Stimulated activated CD4-positive, alpha-beta T cell treated with anti-CD3 and anti-CD28 coated beads, Interleukin-15, amount 100 ng/mL, for 1 hour (primary cell): ENCODE measurements at places on chromosomes 13 and 19.

DNA sequence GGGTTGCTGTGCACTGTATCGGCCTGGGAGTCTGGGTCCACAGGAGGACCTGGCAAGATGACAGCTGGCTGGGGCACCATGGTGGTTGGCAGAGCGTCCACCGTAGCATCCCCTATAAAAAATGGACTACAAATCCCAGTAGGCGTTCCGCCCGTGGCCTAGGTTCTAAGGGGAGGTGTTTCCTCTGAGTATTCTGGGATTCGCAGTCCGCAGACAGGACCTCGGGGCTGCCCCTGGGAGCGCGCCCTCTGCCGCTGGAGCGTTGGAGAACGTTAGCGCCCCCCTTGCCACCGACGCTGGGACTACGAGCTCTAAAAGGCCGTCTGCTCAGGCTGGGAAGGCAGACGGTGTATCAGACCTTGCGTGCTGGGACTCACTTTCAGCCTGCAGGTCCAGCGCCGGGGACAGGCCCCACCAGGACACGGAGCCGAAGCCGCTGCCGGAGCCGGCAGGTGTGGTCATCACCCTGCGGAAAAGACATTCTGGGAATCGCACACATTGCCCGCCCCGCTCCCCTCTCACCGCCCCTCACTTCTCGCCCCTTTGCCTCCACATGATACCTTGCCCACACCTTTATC, 372 bp downstream of the DNAAF3 start:
- DNase-seq: no peak

- DNase-seq: no peak
These were observed 459.8 kb downstream of the FGF14 start for GRCh38 chr13:101942038-101942437.

GRCh38 chr13:97975280-97975847, 21.9 kb downstream of the IPO5 start:
- DNase-seq: no peak

GRCh38 chr13:61927648-61928047, 512.0 kb upstream of the PCDH20 start:
- no peak for DNase-seq

DNA sequence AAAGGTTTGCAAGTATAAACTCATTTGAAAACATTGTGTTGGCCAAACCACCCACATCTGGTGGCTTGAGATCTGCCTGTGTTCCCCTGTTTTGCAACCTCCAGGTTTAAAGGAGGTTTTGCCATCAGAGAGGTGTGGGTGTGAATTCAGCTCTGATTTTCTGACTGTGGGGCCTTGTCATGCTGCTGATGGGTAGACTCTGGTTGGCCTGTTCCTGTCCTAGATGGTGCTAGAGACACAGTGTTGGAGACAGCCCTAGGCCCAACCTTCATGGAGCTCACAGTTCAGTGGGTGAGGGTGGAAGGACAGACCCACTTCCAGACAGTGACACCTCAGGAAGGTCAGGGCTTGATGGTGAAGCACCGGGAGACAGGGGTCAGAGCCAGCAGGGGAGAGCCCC, 7.5 kb downstream of the RAB4B start:
- no peak for DNase-seq

- no peak for DNase-seq
These were observed 686.7 kb downstream of the DIAPH3 start for GRCh38 chr13:59477011-59477410.

GRCh38 chr13:30690282-30691188, 44.8 kb upstream of the ALOX5AP start:
- DNase-seq: no peak

DNA sequence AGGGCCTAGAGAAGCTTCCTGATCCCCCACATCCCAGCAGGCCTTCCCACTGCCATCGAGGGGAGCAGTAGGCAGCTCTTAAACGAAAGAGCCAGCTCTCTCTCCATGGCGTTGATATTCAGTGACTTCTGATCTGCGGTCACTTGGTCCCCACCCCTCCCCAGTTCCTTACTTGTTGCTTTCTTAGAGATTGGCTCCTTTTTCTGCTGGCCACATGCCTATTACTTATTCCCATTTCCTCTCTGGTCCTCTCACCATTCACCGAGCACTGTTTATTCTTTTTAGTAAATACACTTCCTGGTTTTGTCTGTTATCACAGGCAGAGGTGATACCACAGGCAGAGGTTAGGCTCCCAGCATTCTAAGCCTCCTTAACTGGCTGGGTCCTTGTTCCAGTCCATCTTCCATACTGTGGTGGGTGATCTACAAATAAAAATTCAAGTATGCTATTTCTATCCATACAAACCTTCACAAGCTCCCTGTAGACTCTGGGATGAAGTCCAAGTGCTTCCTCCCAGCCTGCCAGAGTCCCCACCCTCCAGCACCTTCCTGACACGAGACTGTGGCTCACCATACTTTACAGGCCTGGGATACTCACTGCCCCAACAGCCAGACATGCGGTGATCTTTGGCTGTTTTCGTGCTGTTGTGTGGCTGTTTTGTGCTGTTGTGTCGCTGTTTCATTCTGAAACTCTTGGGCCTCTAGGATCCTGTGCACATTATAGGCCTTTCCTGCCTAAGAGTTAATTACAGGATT, 315.9 kb downstream of the ATP8A2 start:
- no peak for DNase-seq

DNA sequence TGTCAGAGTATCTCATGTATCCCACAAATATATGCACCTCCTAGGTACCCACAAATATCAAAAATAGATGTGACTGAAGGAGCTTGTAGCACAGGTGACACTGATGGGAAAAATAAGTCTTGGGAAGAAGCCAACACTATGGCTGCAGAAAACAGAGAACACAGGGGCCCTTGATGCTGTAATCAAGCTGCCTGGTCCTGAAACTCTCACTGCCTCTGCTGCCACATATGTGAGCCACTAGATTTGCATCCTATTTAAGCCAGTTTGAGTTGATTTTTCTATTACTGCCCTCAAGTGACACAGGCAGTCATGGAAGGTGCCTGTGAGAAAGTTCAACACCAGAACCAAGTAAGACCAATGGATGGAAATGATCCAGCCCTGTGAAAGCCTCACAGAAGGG, 720.8 kb downstream of the UQCRFS1 start:
- DNase-seq: no peak

DNA sequence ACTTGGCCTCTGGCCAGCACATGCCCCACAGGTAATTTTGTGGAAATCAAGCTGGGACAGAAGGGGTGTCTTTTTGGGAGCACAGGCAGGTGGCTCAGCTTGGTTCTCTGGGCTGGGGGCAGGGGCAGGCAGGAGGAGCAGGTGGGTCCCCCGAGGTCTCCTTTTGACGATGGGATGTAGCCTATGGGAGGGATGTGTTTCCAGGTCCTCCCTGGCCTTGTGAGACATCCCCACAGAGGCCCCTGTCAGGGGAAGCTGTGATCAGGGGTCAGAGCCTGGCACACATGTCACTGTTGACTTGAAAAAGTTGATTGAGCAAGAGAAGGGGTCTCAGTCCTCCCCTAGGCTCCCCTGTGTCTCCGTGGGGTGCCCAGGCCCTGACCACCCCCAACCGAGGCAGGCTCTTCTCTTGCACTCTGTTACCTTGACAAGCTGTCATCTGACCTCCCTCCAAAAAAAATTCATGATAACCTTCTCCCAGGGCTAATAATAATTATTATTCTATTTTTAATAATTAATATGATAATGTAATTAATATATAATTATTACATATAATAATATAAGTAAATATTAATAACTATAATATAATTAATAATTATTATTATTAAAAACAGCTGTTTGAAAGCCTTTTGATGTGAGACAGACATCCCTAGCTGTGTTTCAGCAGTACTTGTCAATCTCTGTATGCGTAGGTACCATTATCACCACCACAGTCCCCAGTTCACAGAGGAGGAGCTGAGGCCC, 116.2 kb downstream of the ZDHHC20 start:
- DNase-seq: no peak

- DNase-seq: no peak
These were observed 245.1 kb downstream of the KCTD12 start for GRCh38 chr13:76641056-76641455.

DNA sequence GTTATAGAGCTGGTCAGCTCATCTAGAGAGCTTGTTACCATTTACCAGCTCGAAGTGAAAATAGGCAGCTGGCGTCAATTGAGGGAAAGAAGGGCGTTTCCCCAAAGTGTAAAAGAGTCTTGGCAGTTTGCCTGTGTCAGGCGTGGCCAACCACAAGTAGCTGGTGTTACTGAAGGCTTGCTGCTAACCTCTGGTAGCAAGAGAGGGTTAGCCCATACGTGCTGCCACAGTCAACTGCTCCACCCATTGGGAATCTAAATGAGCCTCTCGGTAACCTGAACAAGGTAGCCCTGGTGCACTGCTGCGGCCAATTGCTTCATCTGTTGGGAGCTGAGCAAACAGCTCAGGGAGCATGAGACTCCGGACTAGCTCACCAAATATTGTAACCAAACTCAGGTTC, 314.9 kb upstream of the SLITRK5 start:
- no peak for DNase-seq

- no peak for DNase-seq
These were observed at the start of gene CEACAM5 for GRCh38 chr19:41708481-41708880. Gene CEACAM5 (plus strand): TSS chr19:41708626. CDS start chr19:41708732, 106 bp downstream.

DNA sequence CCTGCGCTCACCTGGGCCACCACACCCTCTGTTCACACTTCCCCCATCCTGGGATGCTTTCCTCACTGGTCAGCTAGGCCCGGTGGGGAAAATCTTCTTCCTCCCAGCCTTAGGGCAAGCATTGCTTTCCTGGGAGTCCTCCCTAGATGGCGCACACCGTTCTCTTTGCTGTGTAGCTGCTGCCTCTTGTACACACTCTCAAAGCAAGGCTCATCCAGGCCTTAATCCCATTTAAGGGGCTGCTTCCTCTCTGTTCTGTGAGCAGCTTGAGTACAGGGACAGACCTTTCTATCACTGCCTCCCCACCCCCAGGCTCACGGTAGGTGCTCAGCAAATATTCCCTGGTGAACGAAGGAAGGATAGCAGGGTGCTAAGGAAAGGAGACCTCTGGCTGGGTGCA, 11.1 kb downstream of the SLC7A10 start:
- no peak for DNase-seq

DNA sequence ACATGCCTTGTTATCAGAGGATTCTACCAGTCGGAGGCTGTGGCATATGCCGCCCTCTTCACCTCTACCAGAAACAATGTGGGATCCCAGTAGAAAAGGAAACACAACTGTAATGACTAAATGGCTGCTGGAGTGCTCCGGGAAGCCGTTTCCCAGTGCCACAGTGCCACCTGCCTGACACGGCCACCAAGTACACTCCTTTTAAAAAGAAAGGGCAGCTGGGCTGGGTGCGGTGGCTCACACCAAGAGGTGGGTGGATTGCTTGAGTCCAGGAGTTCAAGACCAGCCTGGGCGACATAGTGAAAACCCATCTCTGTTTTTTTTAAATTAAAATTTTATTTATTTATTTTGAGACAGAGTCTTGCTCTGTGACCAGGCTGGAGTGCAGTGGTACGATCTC, 67.3 kb downstream of the TRPM4 start:
- no peak for DNase-seq

GRCh38 chr13:43749503-43749902, 37.3 kb downstream of the ENOX1 start:
- no peak for DNase-seq

DNA sequence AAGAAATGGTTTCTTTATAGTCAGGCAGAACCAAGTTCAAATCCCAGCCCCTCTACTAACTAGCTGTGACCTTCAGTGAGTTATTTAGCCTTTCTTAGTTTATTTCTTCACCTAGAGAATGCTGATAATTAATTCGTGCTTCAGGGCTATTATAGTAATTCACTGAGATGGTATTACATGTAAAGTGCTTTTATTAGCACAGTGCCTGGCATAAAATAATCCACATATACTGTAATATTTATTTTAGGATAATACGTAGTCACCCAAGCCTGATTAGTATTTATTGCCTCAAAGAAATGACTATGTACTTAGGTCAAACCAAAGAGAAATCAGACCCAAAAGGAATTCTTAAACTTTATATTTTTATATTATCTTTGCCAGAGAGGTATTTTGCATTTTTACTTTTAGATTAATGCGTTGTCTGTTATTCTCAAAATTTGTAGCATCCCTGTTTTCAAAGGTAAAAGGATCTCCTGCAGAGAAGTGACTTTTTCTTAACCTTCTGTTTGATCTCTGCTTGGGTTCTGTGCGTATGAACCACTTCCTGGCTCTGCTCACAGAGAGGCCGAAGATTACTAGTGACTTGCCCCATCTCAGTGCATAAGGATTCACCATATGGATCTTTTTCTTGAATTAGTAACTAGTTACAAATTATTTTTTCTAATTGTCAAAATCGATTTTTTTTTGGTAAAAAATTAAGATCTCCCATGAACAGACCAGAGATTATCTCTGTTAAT, 19.7 kb downstream of the UBAC2 start:
- no peak for DNase-seq

DNA sequence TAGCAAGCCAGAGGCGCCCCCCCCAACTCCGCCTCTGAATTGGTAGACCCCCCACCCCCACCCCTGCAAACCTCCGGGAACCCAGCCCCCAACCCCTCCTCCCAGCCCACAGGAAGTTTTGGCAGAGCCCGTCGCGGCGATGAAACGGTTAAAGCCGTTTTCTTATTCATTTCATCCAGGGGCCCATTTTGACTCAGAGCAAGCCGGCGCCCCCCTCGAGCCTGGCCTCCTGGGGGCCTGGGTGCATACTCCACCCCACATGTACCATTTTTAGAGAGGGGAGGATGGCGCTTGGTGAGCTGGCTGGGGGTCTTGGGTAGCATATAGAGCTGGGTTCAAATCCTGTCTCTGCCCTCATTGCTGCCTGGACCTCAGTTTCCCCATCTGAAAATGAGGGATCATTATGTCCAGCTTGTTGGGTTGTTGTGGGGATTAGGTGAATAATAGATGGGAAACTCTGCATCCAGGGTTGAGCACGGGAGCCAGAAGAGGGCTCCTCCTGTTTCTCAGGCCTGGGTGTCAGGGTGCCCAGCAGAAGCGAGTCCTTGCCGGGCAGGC, 7.9 kb upstream of the JUNB start:
- DNase-seq: no peak

- DNase-seq: no peak
These were observed 23.8 kb downstream of the ZNF160 start for GRCh38 chr19:53079313-53079924.

GRCh38 chr13:113166681-113167080, 8.2 kb downstream of the PROZ start:
- DNase-seq: no peak

GRCh38 chr13:76975863-76976262, 16.0 kb upstream of the CLN5 start:
- DNase-seq: no peak

GRCh38 chr13:36261976-36262375, 35.6 kb downstream of the CCDC169 start:
- no peak for DNase-seq

GRCh38 chr19:6540918-6541689, 10.3 kb downstream of the TNFSF9 start:
- DNase-seq: no peak

GRCh38 chr19:4234142-4234861, 5.0 kb downstream of the EBI3 start:
- no peak for DNase-seq

GRCh38 chr13:41567363-41567762, 110.0 kb downstream of the RGCC start:
- no peak for DNase-seq

GRCh38 chr13:75285310-75285709, 196.7 kb downstream of the TBC1D4 start:
- no peak for DNase-seq

- DNase-seq: no peak
These were observed 32.8 kb downstream of the TINCR start for GRCh38 chr19:5534787-5535586.

- no peak for DNase-seq
These were observed 343.9 kb downstream of the PCDH9 start for GRCh38 chr13:66886264-66886663.
